Karpas-422 (cell line): ENCODE measurements at places on chromosomes 16 and 17. TPM values are rescaled to one million over a fixed set of nuclear protein-coding genes. Genes with fewer than 3 reads are reported as not detected.

DNA sequence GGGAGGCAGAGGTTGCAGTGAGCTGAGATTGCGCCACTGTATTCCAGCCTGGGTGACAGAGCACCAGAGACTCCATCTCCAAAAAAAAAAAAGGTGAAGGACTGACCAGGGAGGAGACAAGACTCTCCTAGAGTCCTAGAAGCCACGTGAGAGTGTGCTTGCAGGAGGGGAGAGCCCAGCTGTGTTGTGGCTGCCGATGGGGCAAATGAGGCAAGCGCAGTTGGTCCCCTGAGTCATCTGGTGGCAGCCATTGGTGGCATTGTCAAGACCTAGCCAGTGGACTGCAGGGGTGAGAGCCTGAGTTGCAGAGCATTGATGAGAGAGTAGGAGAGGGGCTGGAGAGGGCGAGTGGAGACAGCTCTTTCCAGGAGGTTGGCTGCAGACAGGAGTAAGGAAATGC, 278.0 kb downstream of the SNX29 start:
- DNase-seq = no peak

DNA sequence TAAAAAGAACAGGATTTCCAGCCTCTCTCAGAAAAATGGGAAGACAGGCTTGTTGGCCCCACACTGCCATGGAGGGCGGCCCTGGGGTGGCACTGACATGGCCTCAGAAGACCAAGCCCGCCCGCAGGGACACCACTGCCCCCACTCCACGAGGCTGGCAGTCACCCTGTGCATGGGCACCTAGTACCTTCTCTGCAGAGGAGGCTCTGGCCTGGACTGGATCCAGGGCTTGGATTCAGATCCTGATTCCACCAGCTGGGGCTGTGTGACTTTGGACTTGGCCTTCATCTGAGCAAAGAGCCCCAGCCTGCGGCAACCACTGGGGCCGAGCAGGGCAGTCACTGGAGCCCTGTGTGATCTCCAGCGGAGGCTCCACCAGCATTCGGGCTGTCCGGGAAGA, 16.8 kb upstream of the FASN start:
- DNase-seq = no peak

- no peak for DNase-seq
Observed at GRCh38 chr17:12603566-12603965, 62.1 kb upstream of the MYOCD start.

DNA sequence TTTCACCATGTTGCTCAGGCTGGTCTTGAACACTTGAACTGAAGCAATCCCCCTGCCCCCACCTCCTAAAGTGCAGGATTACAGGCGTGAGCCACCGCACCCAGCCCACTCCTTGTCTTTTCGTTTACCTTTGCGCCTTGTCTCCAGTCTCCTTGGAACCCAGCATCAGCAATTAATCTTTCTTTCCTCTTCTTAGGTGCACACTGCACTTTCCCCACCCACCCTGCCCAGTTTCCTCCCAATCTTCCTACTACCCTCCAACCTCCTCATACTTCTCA, 1.5 kb upstream of the CLDN7 start:
- no peak for DNase-seq

GRCh38 chr16:68370581-68371275, 59.9 kb downstream of the PRMT7 start:
- no peak for DNase-seq

- peak; percentile 45 for DNase-seq
Observed at GRCh38 chr16:67541391-67542263, 13.0 kb downstream of the RIPOR1 start.

DNA sequence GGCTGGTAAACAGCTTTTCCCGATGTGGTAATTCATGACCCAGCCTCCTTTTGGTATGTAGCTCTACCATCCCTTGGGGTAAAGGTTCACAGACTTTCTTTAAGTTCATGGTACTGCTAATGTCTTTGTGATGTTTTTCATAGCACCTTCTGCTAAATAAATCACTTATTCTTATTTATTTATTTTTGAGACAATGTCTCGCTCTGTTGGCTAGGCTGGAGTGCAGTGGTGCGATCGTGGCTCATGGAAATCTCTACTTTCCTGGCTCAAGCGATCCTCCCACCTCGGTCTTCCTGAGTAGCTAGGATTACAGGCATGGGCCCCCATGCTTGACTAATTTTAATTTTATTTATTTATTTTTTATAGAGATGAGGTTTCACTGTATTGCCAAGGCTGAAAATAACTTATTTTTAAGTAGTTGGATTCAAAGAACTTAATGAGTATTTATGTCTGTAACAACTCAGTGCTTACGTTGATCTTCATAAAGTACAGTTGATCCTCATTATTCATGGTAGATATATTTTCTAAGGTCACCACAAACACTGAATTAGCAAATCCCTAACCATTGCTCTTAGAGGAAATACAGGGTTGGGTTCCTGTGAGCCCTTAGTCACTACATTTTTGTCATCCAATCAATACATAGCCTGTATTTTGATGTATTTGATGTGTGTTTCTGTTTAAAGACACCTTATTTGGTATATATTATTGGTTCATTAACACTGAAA, 97.1 kb downstream of the SHISA9 start:
- DNase-seq = no peak

DNA sequence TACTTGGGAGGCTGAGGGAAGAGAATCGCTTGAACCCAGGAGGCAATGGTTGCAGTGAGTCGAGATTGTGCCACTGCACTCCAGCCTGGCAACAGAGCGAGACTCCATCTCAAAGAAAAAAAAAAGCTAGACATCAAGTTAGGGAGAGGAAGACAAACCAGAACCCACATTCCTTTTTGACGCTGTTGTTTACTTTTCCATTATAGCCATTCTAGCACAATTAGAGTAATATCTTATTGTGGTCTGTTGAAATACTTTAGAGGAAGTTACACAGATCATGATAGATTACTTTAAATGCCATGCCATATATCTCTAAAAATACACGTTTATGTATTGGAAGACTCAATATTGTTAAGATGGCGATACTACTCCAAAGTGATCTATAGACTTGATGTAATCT, 16.5 kb upstream of the ABCC1 start:
- DNase-seq = no peak

DNA sequence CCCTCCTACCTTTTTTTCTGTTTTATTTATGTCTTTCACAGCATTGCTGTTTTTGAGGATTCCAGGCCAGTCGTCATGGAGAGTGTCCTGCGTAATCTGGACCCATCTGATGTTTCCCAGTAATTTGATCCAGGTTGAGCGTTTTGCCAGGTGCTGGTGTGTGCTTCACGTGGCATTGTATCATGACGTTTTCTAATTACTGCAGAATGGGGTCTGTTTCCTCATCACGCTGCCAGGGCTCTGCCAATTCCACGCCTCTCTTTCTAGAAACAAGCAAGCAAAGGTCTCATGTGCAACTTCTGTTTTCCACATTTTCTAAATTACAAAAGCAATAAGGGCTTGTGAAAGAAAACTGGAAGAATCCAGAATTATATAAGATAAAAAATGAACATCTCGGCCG, 28.3 kb upstream of the BHLHA9 start:
- DNase-seq = no peak

DNA sequence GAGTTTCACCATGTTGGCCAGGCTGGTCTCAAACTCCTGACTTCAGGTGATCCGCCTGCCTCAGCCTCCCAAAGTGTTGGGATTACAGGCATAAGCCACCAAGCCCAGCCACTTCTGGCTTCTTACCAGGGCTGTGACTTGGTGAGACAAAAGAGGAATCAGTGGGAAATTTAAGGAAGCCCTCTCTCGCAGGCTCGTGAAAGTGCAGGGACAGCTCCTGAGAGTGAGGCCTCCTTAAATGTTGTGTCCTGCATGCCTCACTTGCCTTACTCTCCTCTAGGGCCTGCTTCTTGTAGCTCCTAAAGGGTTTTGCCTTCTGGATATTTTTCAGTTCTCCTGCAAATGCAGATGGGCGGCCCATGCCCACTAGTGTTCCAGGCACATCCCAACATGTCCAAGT, 5.2 kb downstream of the AHSP start:
- no peak for DNase-seq

GRCh38 chr17:46968896-46969295, 10.2 kb downstream of the RPRML start:
- no peak for DNase-seq

- DNase-seq = no peak
Observed at GRCh38 chr16:24046442-24046841, 209.7 kb upstream of the CACNG3 start.

- no peak for DNase-seq
Observed at GRCh38 chr17:64240741-64241347, 22.2 kb downstream of the TEX2 start.

The LRRC37A2 gene
- 6.8 and 8.8 TPM in 2 replicates for total RNA-seq

The HAGHL gene
- 57.4 and 159 TPM in 2 replicates for total RNA-seq

The MYH1 gene
- not detected in 2 replicates for total RNA-seq

The MYH13 gene
- not detected in 2 replicates for total RNA-seq

The ZFP3 gene
- total RNA-seq = 0.63 and 0.72 TPM in 2 replicates

The GINS2 gene
- total RNA-seq = 10.4 and 14.2 TPM in 2 replicates

The PIGW gene
- total RNA-seq = 3.9 and 6.7 TPM in 2 replicates
